GDM1 (cell line): ENCODE measurements at places on chromosomes 6 and 20.

DNA sequence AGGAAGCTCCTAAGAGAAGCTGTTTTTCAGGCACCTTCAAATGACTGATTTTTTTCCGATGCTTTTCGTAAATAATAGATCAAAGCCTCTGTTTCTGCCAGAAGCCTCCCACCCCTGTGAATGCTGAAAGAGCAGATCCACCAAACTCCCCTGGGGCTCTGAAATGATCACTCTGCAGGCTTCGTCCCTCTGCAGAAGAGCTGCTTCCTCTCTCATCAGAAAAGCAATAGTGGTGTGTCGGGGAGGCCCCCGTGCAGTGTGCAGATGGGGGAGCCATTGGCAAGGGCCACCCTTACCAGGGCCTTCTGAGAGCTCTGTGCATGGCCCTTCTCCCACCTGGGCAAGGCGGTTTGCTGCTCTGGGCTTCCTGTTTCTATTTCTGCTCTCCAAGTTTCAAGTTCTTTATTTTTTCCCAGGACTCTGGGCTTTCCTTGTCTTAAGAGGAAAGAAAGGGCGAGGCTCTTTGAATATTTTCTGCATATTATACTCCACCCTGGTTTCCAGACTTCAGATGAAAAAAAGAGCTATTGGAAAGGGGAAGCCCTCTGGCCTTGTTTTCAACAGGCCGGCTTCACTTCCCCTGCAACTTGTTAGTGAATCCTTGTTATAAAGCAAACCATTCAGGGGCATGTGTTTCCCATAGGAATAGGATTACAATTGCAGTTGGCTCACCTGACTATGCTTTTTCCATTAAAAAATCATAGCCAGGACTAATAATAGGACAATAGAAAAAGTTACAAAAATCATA lies 155.2 kb downstream of the TTLL2 start:
- DNase-seq = no peak

GRCh38 chr6:138287144-138287955 lies 69.1 kb upstream of the PBOV1 start:
- DNase-seq = no peak

GRCh38 chr6:35474942-35475570 lies 6.9 kb downstream of the RPL10A start:
- DNase-seq = no peak

- no peak for DNase-seq
Observed at GRCh38 chr6:140855520-140855919, 1277.2 kb upstream of the GJE1 start.

DNA sequence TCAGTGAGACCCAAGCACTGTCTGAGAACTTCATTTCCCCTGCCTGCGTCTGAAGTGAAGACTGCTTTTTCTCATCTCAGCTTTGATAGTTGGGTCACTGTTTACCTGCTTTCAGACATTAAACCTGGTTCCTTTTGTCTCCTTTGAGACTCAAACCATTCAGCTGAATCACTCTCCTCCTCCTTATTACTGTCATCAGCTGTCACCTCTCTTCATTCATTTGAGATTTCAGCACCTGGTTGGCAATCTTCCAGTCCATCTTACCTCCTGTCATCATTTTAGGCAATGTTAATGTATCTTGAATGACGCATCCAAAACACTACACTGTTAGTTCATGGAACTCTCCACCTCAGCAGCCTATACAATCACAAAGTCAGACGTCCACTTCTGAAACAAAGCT lies 34.3 kb upstream of the SOX4 start:
- DNase-seq = no peak

DNA sequence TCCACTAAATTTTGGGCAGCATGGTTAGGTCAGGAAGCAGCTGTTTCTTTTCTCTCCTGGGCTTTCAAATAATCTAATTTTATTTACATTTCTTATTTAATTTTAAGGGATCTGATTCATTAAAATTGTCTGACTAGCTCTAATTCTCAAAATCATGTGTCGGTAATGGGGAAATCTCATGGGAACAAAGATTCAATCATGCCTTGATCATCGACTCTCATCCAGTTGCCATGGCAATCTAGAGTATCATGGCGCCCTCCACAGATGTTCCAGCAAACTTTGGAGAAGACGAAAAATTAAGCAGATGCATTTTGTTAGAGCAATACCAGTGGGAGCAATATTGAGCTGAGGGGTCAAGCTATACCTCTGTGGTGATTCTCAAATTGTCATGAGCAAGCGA lies 358.0 kb upstream of the CDH4 start:
- DNase-seq = no peak

- DNase-seq = no peak
Observed at GRCh38 chr6:118218156-118218555, 311.1 kb downstream of the SLC35F1 start.

- DNase-seq = no peak
Observed at GRCh38 chr6:148816117-148816516, 69.3 kb downstream of the UST start.
